Lower lobe of right lung (tissue), 2 donors: ENCODE measurements at places on chromosomes 5 and 9. TPM values are rescaled to one million over a fixed set of nuclear protein-coding genes. Genes with fewer than 3 reads are reported as not detected.
A peak's percentile ranks its signal among the peaks of the same experiment; 100 is the strongest.

DNA sequence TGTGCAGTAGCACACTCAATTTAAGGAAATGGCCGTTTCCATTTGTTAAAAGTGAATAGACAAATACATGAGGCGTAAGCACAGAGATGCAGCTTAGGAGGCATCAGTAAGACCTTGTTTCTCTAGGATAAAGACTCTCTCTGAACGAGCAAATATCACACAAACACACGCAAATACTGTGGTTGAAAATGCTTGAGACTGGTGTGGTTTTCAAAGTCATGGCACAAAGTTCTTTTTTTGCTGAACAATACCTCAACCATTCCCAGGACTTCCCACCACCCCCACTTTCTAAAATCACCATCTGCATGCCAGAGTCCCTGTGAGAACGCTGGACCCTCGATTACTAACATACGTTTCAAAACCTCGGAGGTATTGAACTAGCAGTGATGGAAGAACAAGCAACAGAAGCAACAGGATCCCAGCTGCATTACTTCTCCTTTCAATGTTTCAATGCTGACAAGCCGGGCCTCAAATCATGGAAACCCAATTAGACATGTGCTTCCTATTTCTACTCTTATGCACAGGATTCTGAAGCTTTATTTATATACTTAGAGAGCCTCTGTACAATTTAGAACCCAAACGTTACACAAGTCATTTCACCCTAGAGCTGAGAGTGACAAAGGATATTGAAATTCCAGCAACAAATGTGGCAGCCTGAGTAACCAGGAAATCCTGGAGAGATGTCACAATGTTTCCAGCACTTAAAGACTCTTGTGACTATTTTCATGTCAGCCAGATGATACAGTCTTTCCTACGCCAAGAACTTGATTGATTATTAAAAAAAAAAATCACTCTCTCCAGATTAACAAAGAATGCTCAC is 63.9 kb downstream of the CDC14B start:
- no peak for DNase-seq

- DNase-seq, result no peak
Measured at GRCh38 chr9:29865764-29866313, 2292.6 kb upstream of the C9orf72 start.

DNA sequence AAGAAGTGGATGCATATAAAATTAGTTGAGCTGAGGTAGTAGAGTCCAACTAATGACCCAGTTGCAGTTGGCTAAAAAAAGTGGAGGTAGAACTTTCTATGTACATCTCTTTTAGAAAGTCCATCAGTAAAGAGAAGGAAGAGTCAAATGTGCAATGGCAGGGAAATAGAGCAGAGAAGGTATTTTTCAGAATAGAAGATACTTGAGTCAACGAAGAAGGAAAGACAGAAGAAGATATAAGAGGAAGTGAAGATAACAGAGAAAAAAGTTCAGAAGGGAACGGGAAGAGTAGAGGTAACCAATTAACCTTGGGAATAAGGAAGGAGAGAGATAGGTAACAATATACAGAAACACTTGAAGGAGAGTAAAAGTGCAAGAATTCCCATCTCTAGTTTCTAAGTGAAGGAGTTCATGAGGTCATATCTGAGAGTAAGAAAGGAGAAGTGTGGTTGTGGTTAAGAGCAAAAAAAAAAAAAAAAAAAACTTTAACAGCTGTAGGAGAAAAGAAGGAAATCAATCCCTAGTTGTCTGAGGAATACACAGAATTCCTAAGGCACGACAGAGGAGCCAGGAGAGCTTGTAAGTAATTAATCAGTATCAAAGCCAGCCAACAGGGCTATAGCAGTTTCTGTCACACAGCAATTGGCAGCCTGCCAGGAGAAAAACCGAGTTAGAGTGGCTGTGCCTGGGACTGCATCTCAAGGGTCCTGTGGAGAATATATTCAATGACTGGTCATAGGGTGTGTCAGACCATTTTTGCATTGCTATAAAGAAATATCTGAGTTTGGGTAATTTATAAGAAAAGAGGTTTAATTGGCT is 61.0 kb downstream of the ARL15 start:
- peak; percentile 52 for DNase-seq

GRCh38 chr5:112594095-112594850 is 143.4 kb upstream of the APC start:
- DNase-seq, result no peak

Gene CDX1
- not detected for total RNA-seq
